ENCODE measurements at places on chromosomes 12 and 14.

DNA sequence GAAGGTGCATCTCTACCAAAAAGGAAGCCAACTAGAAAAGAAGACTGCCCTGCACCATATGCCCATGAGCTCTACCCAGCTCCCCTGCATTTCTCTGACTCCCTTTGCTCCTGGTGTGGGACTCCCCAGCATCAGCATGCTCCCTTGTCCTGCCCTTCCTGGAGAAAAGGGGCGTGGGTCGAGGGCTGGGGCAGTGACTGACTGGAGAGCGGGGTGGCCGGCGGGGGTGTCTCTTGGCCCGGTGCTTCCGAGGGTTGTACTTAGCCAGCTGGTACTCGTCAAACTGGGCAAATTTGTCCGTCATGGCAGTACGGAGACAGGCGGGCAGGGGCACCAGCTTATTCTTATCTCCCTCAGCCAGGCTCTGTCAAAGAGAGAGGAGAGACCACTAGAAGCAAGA lies 9.8 kb downstream of the TEP1 start:
- DNase-seq, result no peak

GRCh38 chr12:27193854-27194544 lies 50.1 kb upstream of the STK38L start:
- DNase-seq, result no peak

DNA sequence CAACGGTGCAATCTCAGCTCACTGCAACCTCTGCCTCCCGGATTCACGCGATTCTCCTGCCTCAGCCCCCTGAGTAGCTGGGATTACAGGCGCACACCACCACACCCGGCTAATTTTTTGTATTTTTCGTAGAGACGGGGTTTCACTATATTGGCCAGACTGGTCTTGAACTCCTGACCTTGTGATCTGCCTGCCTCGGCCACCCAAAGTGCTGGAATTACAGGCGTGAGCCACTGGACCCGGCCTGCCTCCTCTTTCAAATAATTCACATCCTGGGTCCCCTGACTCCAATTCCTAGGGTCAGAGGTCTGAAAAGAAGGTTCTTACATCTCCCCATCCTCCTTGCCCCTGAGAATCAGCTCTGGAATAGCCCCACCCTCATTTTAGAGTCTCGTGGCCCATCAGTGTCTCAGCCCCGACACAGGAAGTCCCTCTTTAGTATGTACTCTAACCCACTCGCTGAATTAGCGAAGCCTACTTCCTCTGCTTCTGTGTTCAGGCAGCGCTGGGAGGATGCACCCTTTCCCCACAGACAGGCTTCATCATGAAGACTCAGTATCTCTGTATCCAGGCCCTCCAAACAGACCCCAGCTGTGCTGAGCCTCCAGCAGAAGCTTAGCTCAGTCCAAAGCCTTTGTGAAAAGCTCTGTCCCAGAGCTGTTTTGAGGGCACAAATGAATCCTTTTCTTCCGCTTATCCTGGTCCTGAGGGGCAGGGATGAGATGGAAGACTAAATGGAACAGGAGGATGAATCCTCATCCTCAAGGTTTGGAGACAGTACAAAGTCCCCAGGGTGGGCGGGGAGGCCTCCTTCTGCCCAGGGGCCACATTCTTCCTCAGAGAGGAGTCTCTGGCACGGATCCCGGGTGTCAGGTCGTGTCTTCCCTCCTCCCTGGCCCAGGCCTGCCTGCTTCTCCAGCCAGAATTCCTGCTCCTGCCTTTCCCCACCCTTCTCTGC lies 3.5 kb downstream of the LPAR5 start:
- DNase-seq, result no peak

GRCh38 chr12:131387281-131388163 lies 323.4 kb upstream of the SFSWAP start:
- no peak for DNase-seq

DNA sequence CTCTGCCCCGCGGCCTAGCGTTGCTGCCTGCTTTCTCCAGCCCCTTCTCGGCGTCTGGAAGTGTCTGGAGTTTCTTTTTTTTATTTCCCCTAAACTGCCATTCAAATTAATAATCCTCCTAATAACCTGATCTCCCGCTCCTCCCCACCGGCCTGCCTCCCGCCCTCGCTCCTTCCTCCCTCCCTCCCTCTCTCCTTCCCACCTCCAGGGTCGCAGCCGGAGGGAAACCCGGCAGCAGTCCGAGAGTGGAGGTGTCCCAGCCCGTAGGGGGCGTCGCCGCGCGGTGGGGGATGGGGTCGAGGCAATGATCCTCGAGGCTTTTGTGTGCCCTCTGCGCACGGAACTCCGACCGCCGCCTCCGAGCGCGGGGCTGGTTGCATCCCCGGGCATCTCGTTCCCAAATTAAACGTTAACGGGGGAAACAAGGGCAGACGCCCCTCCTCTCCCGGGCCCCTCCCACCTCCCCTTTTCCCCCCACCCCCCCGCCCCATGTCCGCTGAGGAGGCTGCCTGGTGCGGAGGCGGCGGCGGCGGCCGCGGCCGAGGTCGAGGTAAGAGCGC lies 1.0 kb upstream of the SOCS2 start:
- peak; percentile 9 for DNase-seq

GRCh38 chr12:122190842-122191668 lies 8.1 kb downstream of the LRRC43 start:
- no peak for DNase-seq

DNA sequence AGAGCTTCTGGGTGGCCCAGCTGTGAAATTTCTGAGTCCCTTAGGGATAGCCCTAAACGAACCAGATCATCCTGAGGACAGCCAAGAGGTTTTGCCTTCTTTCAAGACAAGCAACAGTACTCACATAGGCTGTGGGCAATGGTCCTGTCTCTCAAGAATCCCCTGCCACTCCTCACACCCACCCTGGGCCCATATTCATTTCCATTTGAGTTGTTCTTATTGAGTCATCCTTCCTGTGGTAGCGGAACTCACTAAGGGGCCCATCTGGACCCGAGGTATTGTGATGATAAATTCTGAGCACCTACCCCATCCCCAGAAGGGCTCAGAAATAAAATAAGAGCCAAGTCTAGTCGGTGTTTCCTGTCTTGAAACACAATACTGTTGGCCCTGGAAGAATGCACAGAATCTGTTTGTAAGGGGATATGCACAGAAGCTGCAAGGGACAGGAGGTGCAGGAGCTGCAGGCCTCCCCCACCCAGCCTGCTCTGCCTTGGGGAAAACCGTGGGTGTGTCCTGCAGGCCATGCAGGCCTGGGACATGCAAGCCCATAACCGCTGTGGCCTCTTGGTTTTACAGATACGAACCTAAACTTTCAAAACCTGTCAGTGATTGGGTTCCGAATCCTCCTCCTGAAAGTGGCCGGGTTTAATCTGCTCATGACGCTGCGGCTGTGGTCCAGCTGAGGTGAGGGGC lies 38.9 kb downstream of the DAD1 start:
- no peak for DNase-seq

- DNase-seq, result no peak
These were observed 17.4 kb upstream of the KRT7 start for GRCh38 chr12:52215587-52216031.
